GM10248 (cell line): ENCODE measurements at places on chromosomes 12 and 14.
A peak's percentile ranks its signal among the peaks of the same experiment; 100 is the strongest.

GRCh38 chr14:29240066-29240465, 473.5 kb downstream of the FOXG1 start:
- DNase-seq = no peak

GRCh38 chr12:124786061-124786964, 77.4 kb downstream of the SCARB1 start:
- DNase-seq = no peak

DNA sequence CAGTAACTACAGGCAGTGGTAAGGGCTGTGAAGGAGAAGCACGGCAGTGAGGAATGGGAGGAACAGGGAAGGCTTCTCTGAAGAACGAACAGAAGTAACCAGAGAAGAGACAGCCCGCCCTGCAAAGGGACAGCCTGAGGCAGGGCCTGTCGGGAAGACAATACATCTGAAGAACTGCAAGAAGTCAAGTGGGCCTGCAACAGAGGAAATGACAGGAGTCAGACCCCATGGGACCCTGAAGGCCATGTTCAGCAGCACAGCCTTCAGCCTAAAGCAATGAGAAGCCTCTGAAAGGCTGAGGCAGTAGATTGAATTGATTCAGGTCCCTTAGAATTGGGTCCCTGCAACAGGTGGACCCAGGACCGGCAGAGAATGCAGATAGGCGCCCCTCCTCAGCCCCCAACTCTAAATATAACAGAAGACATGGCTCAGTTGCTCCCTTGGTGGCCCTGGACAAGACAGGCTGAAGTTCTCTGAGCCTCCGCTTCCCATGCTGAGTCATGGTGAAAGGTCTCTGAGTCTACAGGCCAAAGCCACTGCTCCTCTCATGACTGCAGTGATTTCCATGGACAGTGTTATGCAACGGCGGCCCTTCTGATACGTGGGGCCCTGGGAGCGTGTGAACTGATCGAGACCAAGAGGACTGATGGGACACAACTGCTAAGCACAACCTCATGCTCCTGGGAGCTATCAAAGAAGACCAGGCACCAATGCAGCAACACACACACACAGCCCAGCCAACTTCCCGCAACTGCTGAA, 10.8 kb upstream of the ACTR6 start:
- DNase-seq = no peak

GRCh38 chr14:58281969-58282368, 16.4 kb upstream of the ARID4A start:
- no peak for DNase-seq

GRCh38 chr14:39617537-39617936, 185.3 kb upstream of the FBXO33 start:
- DNase-seq = no peak

DNA sequence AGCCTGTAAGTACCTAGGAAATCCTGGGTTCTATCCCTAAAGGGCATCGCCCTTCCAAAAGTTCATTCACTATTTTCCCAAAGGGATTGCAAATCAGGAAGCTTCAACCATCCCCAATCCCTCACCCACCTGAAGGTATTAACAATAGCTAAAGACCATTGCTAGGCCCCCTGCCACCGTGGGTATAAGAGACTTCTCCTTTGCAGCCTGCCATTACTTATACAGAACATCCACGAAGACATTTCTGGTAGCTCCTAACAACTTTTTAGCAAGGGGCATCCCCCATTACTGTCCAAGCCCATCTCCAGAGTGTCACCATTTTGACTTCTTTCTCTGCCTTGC, 384 bp upstream of the SMUG1 start:
- DNase-seq = no peak

DNA sequence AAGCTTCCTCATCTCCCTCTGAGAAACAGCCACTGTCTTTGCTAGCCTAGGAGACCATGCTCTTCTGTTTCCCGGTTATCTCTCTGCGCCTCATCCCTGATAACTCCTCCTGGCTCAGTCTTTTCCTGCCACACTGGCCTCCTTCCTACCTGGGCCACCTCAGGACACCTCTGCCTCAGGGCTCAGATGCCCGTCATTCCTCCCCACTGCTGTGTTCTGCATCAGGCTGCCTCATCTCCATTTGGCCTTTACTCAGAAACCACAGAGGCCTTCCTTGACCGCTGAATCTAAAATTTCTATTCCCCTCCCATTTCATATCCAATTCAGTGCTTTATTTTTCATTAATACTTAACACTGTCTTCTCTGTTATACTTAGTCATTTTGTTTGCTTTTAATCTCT, 311.0 kb upstream of the RGS6 start:
- DNase-seq = no peak

DNA sequence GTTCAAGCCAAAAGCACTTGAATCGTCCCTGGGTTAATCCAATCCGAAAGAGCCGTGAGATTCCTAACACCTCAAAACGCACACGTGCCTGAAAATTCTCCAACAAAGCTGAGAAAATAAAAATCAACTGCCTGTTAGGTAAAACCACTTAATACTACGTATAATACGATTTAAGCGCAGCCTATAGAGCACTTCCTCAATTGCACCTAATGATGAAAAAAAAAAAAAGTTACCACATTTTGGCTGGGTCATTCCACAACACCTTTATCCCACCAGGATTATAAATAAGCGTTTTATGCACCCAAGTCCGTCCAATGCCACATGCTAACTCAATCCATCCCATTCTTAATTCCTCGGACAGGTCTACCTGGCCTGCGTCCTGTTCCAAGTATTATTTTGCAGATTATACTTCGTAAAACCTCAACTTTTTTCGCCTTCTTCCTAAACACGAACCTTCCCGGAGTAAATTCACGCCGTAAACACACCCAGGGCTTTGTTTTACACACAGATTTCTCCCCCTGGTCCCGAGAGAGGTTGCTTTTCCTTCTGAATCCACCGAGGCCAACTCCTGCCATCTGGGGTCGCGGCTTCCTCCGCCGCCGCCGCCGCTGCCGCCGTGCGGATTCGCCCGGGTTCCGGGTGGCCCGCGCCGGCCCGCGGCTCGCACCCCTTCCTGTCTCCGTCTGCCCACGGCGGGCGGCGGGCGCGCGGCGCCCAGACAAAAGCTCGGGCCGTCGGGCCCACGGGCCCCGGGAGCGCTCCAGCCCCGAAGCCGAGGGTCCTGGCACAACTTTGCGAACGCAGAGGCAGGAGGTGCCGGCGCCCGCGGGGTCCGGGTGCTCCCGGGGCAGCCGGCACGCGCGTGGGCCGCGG, 66.2 kb downstream of the RNF34 start:
- peak; percentile 36 for DNase-seq

DNA sequence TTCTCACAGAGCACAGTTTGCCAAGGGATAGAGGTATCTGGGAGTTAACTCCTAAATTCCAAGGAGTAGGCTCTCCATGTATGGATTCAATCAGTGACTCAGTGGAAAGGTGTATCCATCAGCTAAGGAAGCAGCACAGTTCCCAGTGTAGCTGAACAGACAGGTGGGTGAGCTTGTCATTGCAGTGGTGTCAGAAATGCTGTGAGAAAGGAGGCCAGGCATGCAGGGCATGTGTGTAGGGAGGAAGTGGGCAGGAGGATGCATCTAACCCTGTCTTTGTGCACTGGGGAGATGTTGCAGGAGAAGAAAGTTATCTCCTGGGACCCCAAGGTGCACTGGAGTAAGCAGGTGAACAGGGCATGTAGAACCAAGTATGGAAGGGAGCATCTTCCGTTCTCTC, 539.0 kb downstream of the VRK1 start:
- no peak for DNase-seq

DNA sequence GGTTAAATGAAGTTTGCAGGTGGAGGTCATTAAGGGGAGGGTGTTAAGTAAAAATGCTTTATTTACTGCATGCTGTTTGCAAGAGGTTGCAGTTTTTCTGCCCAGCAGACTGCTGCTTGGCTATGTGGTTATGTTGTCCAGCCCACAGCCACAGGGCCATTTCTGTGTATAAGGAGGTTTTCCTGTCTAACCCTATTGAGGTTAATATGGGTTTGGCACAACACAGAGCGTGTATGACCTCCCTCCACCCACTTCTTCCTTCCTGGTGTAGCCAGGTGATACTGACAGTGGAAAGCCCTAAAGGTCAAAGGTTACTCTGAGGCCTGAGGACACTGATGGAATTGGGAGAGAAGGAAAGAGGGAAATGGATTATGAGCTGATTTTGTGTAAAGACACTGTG, 253.7 kb upstream of the PWP1 start:
- no peak for DNase-seq

- no peak for DNase-seq
Observed at GRCh38 chr14:99984036-99984435, 81.2 kb upstream of the EVL start.

GRCh38 chr12:130880411-130880885, 8.6 kb downstream of the RAN start:
- peak; percentile 37 for DNase-seq

DNA sequence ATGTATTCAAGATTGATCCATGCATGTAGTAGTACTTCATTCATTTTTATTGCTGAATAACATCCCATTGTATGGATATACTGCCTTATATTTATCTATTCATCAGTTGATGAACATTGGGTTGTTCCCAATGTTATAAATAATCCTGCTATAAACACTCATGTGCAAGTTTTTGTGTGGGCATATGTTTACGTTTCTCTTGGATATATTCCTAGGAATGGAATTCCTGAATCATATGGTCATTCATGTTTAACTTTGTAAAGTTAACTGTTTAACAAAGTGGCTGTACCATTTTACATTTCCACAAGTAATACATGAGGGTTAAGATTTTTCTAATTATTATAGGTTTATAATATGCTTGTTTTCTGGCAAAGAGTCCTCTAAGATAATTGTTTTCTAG, 1568.2 kb upstream of the SEL1L start:
- DNase-seq = no peak

DNA sequence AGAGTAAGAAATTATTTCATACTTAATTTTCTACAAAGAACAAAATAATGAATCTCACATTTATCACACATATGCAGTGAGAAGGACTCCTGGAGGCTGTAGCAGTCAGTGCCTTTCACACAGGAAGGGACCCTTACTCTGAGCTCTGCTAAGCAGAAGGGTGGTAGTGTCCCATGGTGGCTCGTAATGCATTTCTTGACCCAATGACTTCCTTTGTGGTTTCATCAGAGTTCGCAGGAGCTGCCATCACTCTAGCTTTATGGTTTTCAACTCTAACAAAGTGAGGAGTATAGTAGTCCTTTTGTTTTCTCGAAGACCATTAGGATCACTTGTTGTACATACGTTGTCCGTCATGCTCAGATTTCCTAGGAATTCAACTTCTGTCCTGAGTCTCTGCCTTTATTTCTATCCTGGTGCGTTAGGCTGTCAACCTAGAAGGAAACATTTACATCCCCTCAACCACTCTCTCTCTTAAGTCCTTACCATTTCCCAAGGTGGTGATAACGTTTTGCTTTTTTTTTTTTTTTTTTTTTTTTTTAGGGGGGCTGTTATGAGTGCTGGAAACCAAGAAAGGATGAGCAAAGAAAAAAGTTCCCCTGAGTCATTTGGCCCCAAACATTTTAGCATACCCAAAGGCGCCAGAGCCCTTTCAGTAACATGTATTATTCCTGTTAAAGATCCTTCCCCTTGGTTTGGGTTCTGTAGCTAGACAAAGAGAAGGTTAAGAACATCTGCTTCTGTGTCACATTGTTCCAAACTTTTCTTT, 37.2 kb downstream of the GABARAPL1 start:
- DNase-seq = no peak

DNA sequence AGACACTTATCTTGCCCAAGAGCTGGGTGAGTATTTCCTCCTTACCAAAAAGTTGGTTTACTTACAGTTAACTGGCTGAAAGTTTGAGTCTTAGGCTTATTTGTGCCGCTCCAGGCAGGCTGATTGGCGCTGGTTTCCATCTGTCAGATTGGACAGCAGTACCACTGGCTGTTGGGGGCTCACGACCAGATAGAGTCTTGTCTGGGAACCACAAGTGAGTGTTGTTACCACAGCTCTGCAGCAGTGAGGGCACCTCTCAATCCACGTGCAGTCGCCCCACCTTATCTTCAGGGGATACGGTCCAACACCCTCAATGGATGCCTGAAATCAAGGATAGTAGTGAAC, 58.9 kb downstream of the DDX51 start:
- DNase-seq = no peak

GRCh38 chr14:60661721-60662120, 12.4 kb upstream of the SIX1 start:
- DNase-seq = no peak

DNA sequence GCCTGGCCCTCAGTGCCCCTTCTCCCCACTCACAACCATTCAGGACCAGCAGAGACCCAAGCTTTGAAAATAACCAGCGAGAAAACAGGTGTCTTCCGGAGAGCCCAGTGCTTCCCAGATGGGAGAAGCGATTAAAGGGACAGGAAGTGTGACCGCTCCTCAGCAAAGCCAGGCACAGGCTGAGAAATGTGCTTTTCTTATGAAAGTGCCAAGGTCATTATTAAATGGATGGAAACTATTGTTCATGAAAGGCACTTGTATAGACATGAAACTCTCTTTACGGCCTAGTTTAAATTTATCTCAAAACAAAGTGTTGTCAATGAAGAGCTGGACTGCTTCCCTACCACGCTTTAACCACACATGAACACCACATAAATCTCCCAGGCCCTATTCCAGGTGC, 210.4 kb downstream of the SPTSSA start:
- DNase-seq = no peak

GRCh38 chr12:127235761-127236160, 1031.2 kb upstream of the TMEM132C start:
- no peak for DNase-seq

DNA sequence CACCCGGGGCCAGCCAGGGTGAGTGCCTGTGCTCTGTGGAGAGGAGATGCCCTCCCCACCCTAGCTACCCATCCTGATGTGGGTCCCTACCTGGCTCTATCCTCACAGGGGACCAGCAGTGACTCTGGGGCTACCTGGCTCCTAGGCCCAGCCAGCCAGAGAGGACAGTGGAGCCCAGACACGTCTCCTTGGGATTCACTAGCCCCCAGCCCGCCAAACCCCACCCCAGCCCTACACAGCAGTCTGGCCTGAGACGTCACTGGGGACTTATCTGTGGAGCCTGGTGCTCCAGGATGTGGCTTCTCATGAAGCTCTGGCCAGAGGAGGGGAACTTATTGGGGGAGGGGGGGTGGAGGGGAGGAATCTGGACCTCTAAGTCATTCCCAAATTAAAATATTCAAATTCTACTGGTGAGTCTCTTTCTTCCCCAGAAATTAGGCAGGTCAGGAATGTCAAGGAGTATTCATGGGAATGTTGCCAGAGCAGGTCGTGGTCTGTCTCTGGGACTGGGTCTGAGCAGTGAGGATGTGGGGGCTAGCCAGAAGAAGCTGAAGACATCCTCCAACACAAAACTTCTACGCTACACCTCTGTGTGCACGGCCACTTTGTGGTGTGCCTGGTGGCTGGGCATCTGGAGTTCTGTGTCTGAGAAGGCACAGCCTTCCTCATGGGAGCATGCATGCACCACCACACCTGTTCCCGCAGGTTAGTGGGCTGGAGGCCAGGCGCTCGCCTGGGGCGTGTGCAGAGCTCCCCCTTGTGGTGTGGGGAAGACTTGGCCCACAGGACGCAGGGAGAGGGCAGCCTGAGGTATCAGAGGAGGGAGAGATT, 2.7 kb downstream of the CMTM5 start:
- DNase-seq = peak; percentile 86
